Adipocyte (in vitro differentiated cells): ENCODE measurements at places on chromosomes 4 and X.
A peak's percentile ranks its signal among the peaks of the same experiment; 100 is the strongest.

DNA sequence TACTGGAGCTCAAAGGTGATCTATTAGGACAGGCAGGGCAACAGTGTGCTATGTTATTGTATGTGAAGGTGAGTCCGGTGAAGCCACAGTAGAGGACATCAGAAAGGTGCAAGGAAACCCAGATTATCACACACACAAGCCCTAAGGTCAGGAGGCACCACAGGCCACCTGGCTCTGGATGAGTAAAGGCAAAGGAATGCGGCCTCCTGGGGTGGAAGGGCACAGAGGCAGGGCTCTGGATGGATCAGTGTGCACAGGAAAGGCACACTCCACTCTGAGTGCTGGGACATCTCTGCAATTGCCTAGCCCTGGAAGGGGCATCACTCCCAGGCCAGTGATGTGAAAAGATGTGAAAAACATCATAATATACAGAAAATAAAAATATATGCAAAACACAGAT is 683.5 kb downstream of the TRIML1 start:
- no peak for DNase-seq

DNA sequence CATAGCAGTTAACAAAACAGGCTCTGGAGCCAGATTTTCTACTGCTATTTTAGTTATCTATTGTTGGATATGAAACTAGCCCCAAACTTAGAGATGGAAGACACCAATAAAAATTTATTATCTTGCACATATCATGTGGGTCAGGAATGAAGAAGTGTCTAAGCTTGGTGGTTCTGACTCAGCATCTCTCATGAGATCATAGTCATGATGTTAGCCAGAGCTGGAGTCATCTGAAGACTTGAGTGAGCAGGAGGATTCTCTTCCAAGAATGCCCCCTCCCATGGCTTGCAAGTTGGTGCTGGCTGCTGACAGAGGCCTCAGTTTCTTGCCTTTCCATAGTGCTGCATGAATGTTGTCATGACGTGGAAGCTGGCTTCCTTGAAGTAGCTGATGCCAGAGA is 68.2 kb upstream of the TAPT1 start:
- peak; percentile 5 for DNase-seq

DNA sequence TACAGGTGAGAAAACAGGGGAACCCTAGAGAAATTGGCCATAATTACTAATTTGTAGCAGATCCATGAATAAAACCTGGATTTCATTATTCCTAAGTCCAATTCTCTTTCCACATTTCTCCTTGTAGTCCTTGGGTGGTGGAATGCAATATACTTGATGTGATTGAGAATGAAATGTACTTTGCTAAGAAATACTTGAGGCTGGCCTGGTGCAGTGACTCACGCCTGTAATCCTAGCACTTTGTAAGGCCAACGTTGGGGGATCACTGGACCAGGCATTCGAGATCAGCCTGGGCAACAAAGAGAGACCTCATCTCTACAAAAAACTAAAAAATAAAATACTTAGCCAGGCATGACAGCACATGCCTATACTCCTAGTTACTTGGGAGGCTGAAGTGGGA is 15.9 kb downstream of the TMEM184C start:
- DNase-seq: peak; percentile 95

GRCh38 chr4:156665780-156666366 is 305.7 kb downstream of the PDGFC start:
- no peak for DNase-seq

- no peak for DNase-seq
Observed at GRCh38 chr4:1466034-1466862, 60.0 kb upstream of the NKX1-1 start.

GRCh38 chr4:126568652-126569570 is 1063.8 kb upstream of the INTU start:
- DNase-seq: no peak

GRCh38 chrX:154091678-154092077 is 5.8 kb downstream of the MECP2 start:
- no peak for DNase-seq

DNA sequence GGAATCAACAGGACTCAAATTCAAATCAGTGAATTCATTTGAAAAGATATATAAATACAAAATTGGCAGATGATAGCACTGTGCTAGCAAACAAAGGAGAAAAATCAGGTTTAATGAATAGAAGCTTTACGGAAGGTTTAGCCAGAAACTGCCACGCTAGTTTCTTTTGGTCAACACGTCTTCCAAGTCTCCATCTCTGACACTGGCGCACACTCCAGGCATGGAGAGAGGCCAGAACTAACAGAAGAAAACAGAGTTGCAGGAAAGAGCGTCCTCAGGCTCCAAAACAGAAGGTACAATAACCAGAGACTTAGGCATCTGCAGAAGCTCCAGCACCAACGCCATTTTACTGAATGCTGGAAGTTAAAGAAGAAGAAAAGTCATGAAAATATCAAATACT is 497.3 kb upstream of the FRG1 start:
- DNase-seq: no peak

- peak; percentile 92 for DNase-seq
Observed at GRCh38 chr4:185640811-185641675, 105.7 kb upstream of the PDLIM3 start.

GRCh38 chr4:42133006-42133405 is 19.4 kb downstream of the BEND4 start:
- DNase-seq: no peak

DNA sequence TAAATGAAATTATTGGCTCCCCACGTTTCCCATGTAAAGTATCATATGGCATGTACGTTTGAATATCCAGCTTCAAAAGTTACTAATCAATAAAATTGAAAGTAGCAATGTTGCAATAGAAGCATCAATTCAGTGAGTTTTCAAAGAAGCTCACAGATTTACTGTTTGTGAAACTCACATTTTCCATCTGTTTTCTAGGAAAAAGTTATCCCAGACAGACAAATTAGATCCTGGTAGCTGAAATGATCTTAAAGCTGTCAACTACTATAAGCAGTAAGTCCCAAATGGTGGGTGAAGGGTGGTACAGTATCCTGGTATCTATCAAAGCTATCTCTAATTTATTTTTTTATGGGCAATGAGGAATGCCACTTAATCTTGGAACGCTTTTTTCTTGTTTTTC is 60.7 kb upstream of the MXRA5 start:
- no peak for DNase-seq

GRCh38 chr4:185263419-185263818 is 54.0 kb downstream of the SNX25 start:
- no peak for DNase-seq

- DNase-seq: no peak
Observed at GRCh38 chrX:1086444-1087409, 125.7 kb downstream of the CRLF2 start.

- DNase-seq: peak; percentile 48
Observed at GRCh38 chr4:175035905-175036304, 117.7 kb downstream of the ADAM29 start.

- no peak for DNase-seq
Observed at GRCh38 chr4:36753048-36753447, 471.6 kb downstream of the DTHD1 start.

GRCh38 chrX:107758231-107758766 is 17.3 kb downstream of the TSC22D3 start:
- DNase-seq: no peak

DNA sequence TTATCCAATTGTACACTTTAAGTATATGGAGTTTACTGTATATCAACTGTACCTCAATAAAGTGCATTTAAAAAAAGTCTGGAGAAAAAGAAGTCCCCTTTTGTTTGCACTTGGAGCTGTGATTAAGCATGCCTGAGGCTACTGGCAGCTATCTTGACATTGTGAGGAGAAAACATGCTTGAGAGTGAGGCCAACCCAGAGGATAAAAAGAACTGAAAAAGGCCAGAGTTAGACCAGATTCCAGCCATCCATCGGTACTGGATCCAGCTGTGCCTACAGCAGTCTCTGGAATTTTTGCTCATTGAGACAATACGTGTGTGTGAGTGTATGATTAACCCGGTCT is 57.4 kb downstream of the LGI2 start:
- peak; percentile 47 for DNase-seq

GRCh38 chrX:33379839-33380238 is 168.5 kb upstream of the DMD start:
- DNase-seq: no peak

- no peak for DNase-seq
Observed at GRCh38 chrX:143853488-143853887, 30.4 kb upstream of the UBE2NL start.

DNA sequence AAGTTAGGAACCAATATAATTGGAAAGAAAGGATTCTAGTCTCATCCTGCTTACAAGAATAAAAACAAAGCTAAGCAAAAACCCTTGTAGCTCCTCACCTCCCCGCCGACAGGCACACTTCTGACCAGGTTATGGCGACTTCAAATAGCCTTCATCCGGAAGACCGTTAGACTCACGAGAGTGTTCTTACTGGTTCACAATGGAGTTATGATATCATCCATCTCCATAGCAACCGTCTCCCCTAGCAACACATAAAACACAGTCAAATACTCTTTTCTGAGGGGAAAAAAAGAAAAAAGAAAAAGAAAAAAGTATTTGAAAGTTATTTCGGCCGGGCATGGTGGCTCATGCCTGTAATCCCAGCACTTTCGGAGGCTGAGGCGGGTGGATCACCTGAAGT is at the start of gene IL13RA2:
IL13RA2 (minus strand) TSS at position 162 of the 400 bp plus-strand sequence. CDS start 347 bp downstream, outside the sequence.
- no peak for DNase-seq

DNA sequence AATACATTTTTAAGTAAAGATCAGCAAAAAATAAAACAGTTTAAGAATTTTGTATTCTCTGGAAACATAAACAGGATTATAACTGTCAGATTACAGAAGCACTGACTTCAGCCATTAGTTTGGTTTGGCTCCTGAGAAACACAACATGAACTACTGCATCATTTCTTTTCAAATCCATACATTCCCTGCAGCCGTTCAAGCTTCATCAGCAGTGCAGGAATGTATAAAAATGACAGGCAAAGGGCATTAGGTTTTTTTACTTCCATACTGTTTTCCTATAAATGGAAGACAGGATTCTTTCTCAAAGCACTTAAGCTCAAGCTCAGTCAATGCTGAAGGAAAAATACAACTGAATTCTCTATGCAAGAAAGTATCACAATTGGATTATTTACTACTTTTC is 4.2 kb upstream of the MAB21L2 start:
- peak; percentile 56 for DNase-seq

GRCh38 chr4:165600959-165601683 is 222.3 kb downstream of the CPE start:
- no peak for DNase-seq

DNA sequence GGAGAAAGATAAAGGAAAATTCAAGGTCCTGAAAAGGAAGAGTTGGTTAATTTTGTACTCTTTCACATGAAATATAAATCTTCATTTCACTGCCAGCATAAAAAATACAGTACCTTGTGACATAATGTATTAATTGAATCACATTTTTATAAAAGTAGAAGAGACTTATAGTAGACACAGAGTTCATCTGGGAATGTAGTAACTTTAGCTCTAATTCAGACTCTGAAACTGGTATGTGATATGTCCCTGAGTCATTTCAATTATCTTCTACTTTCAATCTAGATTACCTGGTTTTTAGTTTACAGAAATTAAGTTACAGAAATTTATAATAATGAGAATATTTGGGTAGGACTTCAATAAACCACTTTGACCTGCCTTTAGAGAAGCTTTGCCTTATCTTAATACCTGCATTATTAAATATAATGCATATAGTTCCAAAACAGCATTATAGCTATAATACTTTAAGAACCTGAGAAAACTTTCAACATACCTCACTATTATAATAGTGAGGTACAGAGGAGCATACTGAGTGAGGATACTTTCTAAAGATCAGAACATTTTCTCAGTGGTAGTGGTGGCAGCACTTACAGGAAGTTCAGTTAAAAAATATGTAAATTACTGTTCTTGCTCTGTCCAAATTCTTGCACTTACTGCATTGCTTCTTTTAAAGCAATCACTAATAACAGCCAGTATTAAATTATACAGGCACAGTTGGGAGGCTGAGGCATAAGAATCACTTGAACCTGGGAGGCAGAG is 11.2 kb downstream of the NEK1 start:
- DNase-seq: no peak

- DNase-seq: peak; percentile 12
Observed at GRCh38 chrX:53729751-53730150, 43.2 kb upstream of the HUWE1 start.

DNA sequence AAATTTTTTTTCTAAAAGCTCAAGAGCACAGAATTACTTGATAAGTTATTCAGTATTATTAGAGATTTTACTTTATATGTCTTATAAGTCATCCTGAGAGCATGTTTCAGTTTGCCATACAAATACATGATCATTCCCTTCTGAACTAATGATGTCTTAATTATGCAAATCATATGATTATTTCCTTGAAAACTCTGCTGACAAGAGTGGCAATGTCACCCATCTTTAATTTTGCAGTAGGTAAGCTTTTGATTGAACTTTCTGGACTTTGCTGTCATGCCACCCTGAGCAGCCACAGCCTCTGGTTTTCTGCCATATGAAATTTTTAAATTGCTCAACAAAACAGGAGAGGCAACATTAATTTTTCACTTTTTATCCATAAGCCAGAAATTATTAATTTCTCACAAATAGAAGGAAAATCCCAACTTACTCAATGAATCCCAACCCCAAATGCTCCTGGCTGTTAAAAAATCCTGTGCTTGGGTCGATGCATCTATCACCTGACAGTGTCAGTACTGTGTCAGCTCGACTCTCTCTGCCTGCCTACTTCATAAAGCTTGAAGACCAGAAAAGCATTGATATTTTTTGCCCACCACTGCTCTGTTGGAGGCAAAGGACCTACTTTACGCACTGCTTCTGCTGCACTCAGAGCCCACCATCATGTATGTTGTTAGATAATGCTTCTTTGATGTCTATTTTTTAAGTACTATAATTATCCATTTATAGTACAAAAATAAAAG is 11.6 kb upstream of the HADH start:
- DNase-seq: no peak

- no peak for DNase-seq
Observed at GRCh38 chr4:185523862-185524261, 11.4 kb downstream of the PDLIM3 start.

DNA sequence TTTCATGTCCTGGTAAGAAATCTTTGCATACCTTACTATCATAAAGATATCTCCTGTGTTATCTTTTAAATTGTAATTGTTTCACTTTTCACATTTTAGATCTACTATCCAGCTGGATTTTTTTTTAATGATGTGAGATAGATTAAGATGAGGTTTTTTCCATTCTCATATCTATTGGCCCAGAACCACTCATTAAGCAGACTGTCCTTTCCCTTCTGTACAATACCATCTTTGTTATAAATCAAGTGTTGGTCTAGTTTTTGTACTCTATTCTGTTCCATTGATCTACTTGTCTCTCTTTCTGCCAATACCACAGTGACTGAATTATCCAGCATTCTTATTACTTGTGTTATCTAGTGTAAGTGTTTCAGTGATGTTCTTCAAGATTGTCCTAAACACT is 131.6 kb upstream of the TRIM2 start:
- DNase-seq: no peak

GRCh38 chrX:23365541-23365940 is 30.9 kb downstream of the PTCHD1 start:
- no peak for DNase-seq

DNA sequence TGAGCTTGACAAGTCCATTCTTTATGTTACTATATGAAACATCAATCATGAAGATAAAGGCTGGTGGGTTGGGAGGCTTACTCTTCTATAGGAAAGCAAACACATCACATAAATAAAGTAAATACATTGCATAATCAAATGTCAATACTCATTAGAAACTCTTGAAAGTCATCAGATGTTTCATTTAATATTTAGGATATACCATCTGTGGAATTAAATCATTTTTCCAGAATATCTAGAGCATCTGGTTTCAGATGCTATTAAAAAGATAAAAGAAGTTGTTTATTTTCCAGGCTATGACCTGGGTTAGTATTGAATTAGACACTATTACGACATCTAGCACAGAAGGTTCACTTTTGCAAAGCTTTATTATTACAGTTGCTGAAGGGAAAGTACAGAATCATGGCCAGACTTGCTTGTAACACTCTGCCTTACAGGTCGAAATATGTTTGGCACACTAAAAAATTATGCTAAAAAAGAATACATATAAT is 72.6 kb downstream of the METTL14 start:
- peak; percentile 89 for DNase-seq
